NCI-H1436 (cell line): ENCODE measurements at places on chromosomes 3 and 15.
A peak's percentile ranks its signal among the peaks of the same experiment; 100 is the strongest.

GRCh38 chr15:43769584-43770228, 7.1 kb downstream of the ELL3 start:
- peak; percentile 26 for DNase-seq

GRCh38 chr3:128710816-128711433, 15.1 kb upstream of the RAB7A start:
- no peak for DNase-seq

- DNase-seq, result no peak
Observed at GRCh38 chr3:136694321-136694720, 57.9 kb downstream of the STAG1 start.

DNA sequence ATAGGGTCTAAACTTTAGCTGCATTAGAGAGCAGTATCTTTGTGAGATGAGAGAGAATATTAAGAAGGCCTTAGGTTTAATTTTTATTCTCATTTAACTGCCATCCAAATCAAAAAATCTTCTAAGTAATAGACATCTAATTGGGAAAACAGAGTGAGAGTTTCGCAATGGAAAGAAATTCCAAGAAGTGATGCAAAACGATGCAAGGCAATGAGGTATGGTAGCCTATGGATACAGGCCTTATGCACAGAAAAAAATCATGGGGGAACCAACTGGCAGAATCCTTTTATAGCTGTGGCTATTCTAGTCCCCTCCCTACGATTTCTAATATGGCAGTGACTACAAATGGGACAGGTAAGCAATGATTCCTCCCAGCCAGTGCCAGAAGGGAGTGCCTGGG, 225.9 kb downstream of the GREM1 start:
- no peak for DNase-seq

GRCh38 chr3:16633948-16634347, 28.7 kb upstream of the DAZL start:
- DNase-seq, result no peak

- DNase-seq, result no peak
Observed at GRCh38 chr15:49927189-49927861, 191.7 kb downstream of the ATP8B4 start.

DNA sequence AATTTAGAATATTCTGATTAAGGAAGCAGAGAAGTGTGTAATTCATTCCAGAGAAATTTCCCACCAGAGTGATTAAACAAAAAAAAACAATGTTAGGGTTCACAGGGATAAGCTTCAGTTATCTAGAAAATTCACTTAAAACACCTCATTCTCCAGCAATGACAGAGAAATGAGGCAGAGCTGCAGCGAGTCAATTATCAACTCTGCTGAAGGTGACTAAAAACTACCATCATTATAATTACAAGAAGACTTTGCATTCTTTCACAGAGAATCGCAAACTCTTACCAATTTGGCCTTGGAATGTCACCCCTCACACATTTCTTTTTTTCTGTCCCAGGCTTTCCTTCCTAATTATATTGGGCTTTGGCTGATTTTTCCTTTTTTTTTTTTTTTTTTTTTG, 117.1 kb downstream of the RAB11A start:
- DNase-seq, result no peak

GRCh38 chr15:29612096-29612495, 210.2 kb downstream of the TJP1 start:
- no peak for DNase-seq

DNA sequence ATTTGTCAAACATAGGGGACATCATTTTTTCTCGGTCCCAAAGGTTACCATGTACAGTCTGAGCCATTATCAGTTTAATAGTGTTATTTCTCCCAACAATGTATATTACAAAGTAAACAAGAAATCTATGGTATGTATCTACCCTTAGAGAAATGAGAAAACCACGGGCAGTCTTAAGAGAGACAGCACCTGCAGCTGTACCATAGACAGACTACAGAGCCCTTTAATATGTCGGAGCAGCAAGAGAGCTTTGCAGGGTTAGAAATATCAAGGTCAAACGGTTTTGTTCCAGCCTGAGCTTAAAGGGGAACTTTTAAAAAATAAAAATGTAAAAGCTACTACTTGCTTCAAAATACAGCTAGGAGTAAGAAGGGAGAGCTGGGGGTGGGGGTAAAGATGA, 53.2 kb downstream of the SH3BP5 start:
- DNase-seq, result no peak

DNA sequence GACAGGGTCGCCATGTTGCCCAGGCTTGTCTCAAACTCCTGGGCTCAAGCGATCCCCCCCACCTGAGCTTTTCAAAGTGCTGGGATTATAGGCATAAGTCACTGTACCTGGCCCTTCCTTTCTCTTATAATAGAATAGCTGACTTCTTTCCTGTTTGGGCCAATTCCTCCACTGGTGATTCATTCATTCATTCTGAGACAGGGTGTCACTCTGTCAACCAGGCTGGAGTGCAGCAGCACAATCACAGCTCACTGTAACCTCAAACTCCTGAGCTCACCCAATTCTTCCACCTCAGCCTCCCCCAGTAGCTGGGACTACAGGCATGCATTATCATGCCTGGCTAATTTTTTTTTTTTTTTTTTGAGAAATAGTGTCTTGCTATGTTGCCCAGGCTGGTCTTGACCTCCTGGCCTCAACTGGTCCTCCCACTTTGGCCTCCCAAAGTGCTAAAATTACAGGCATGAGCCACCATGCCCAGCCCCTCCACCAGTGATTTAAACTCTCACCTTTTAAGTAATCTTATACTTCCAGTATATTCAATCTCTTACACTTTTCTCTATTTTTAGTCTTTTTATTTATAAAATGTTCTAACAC, 20.9 kb downstream of the GNB4 start:
- no peak for DNase-seq

GRCh38 chr3:122794483-122794778, 438 bp upstream of the SLC49A4 start:
- DNase-seq, result no peak

DNA sequence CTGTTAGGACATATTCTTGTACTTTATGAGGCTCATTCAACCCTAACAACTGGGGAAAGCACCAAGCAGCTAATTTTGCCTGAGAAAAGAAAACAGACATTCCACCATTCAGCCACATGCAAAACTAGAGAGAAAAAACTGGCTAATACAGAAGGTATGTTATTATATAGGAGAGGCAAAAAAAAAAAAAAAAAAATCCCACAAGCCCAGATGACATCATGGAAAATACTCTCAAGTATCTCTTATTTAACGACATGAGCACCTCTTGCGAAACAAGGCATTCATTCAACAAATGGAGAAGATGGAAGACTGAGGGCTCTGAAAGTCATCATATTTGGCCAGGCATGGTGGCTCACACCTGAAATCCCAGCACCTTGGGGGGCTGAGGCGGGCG, 61.5 kb downstream of the PRICKLE2 start:
- DNase-seq, result no peak

DNA sequence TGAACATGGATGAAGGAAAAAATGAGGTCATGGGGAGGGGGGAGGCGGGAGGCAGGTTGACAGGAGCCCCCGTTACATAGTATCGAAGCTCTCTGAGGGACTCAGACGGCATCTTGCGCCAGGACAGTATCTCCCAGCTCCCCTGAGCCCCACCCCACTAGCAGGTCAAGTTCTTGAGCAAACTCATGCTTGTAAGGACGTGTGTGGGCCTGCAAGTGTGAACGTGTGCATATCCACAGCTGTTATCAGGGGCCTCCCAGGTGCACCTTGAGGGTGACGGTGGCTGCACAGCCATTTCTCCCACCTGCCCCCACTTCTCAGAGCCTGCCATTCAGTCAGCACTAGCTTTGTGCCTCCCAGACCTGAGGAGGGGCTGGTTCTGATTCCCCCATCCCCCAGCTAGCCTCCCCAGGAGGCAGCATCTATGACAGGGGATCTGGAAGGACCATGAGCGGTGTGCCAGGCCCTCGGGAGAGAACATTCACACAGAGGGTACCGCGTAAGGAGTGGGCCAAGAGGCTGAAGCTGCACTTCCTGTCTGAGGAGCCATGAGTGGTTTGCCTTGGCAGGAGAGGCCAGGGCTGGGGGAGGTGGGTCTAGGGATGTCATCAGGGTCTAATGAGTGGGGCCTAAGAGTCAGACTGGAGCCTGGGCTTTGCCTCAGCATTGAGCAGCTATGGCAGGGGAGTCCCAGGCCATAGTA, 2.9 kb downstream of the SEMA3F start:
- no peak for DNase-seq

DNA sequence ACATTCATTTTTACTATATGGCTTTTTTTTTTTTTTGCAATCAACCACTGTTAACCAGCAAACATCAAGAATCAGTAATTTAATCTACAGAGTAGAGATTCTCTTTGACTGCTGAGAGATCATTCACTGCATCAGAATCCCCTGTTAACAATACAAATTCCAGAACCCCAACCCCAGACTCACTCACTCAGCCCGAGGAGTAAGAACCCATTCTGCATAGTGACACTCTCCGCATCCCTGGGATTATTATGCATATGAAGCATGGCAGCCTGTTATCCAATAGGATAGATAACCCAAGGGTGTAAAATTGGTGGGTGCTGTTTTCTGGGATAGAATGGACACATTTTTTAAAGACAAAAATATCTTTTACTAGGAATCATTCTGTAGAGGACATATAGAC, 76.3 kb upstream of the CCDC39 start:
- no peak for DNase-seq

DNA sequence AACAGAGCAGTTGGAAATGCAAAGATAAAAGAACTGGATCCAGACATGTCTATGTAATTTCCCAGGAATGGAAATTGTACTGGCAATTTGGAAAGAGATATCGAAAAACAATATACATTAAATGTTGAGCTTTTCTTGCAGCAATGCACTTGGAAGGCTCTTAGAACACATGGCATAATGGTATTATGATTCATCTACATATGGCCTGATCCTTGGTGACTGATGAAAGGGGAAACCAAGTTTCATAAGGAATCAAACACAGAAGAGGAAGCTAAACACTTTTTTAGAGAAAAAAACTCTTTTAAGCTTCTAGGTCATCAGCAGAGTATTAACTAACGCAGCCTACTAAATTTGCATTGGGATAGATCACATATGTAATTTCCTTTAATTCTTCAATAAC, 12.4 kb upstream of the GREM1 start:
- no peak for DNase-seq

DNA sequence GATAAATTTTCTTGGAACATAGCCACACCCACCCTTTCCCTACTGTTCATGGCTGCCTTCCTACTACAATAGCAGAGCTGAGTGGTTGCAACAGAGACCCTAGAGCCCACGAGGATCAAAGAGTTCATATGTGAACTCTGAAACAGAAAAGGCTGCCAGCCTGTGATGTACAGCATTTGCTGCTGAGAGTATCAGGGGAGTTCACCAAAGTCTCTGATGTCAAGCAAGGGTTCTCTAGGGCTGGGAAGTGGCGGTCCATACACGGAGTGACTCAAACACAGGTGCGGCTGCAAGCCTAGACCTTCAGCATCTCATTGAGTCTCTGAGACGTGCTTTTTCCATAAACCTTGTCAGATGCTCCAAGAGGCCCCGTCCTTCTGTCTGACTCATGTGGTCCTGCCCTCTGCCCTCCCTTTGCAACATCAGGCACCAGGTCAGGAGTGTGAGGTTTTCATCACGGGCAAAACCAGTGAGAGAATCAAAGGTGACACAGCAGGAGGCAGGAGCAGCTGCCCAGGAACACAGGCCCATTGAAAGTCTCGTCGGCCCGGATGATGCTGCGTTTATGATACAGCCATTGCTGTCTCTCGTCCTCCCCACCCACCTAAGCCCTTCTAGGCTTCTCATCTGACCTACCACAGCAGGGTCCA, 42.9 kb downstream of the PCSK6 start:
- no peak for DNase-seq

DNA sequence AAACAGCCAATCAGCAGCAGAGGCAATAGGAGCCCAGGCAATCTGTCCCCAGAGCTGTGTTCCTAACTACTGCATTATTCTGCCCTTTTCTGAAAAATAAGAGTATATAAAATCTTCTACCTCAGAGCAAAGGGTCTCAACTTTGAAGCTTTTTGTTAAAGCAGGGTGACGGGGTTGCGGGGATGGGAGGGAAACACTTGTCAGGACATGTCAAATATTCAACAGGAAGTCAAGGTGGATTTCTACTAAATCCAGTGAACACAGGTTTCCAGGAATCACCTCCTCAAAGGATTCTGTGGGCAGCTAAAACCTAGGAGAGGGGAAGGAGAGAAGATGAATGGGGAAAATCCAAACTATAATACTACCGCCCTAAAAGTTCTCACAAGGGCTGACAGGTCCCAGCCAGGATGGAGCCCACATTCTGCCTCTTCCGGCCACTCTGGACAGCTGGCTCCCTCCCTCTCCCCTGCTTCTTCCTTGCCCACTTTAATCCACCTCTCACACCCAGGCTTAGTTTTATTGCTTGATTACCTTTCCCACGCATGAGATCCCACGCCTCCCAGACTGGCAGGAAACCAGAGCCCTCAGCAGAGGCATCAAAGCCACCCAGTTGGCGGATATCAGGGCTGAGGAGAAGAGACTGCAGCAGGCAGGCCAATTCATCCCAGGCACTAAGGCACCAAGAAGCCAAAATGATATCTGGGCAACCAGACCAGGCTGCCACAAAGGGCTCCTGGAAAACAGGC, 77.2 kb downstream of the OSBPL10 start:
- no peak for DNase-seq

GRCh38 chr3:98553753-98554152, 22.0 kb downstream of the GPR15 start:
- no peak for DNase-seq

DNA sequence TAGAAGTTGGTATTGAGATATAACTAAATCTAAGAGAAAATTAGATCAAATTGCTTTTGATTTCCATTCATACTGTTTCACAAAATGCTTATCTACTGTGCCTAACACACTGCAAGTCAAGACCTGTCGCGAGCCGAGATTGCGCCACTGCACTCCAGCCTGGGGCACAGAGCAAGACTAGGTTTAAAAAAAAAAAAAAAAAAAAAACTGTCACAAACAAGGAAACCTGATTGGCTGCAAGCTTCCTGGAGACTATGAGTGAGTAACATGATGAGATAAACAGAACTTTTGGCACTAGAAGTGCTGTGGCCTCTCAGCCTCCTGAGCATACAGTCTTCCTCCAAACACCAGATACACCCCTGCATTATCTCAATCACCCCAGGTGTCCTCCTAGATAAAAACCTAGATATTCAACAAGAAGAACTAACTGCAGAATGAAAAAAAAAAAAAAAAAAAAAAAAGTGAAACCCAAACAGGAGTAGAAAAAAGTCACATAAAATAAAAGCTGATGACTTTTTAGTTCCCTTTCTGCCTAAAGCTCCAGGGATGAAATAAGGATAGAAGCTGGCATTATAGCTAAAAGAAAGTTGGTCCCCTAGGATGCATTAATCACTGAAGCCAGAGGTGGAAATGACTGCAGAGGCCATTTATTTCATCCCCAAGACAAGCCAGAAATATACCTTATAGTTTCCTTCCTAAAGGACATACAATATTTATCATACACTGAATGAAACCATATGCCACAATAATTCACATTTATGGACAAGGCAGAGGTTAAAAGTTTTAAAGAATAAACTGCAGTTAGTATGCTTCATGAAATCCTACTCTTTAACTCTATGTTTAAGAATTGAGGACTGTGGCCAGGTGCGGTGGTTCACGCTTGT, 82.4 kb downstream of the P3H2 start:
- no peak for DNase-seq

DNA sequence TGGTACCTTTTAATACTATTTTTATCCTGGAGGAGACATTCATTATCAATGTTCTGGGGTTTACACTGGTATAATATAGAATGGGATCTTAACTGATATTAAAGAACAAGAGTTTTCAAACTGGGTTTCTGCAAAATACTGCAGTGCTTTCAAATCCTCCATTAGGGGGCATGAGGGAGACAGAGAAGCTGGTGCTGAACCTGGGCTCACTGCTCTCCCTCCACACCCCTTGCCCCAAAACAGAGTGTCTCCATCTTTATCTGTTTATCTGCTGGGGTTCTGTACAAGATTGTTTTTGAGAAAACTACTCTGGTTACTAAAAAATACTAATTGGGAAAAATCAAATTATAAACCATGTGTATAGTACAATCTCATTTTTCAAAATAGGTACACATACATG, 41.7 kb downstream of the CADPS start:
- DNase-seq, result no peak
